Right ventricle myocardium inferior (tissue), 1 donor: ENCODE measurements at places on chromosomes 12 and 14.

- no peak for DNase-seq
These were observed 1153.6 kb downstream of the FLRT2 start for GRCh38 chr14:86683561-86683960.

- DNase-seq, result no peak
These were observed 10.1 kb downstream of the IL23A start for GRCh38 chr12:56348776-56349175.

DNA sequence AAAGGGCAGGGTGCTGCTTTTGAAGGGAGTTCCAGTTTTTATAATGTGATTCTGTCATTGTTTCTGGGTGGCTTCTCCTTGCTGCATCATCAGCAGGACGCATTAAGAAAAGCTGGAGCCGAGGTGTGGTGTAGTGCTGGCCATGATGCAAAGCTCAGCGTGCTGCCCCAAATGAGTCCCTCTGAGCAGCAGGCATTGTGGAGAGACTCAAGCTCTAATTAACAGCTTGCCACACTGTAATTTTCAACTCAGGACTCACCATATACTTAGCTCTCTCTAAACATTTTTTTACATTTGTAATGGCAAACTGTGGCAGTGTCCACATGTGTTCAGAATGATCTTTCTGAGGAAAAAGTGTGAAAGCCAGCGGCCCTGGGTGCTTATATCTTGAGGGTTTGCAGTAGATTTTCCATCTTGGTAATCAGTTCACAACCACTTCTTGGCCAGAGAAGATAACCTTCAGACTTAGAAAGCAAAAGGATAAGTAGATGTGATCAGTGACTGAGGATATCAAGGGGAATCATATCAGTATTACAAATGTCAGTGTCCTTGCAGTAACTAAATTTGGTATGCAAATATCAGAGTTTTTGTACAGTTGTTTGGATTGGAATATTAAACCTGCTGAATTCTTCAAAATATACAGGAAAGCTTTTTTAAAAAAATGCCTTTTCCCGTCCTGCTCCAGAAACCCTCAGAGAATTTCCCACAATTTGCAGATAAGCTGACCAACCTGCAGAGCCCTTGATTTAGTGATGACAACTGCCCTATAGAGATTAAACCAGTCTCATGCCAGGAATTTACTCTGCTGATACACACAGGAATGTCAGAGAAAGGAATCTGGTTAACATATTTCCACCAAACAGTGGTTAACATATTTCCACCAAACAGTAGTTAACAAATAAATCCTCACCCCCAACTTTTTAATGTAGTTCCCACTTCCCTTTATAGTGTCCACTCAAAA lies 63.6 kb downstream of the DAAM1 start:
- no peak for DNase-seq

DNA sequence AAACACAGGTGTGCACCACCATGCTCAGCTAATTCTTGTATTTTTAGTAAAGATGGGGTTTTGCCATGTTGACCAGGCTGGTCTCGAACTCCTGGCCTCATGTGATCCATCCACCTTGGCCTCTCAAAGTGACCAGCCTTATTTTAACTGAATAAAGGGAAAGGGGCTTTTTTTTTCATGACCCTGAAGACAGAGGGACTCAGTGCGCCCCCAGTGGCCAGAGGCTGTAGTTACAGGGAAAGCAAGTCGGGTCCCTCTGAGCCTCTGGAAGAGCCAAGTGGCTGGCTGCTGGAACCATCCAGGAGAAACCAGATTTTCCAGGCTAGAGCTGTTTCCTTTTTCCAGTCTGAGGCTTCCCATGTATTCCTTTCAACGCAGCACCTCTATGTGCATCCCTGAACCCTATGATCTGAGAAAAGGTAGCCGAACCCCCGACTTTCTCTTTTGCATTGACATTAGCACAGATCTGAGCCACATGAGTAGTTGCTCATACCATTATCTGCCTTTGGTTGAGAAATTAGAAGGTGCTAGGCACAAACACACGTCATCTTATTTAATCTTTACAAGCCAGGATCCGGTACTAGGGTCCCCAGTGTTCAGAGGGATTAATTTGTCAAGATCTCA lies 342.7 kb downstream of the CACNA1C start:
- no peak for DNase-seq

- DNase-seq, result no peak
These were observed 13.5 kb upstream of the GOLGA5 start for GRCh38 chr14:92780444-92781232.

- no peak for DNase-seq
These were observed 32.4 kb downstream of the PLXNC1 start for GRCh38 chr12:94180558-94181296.

DNA sequence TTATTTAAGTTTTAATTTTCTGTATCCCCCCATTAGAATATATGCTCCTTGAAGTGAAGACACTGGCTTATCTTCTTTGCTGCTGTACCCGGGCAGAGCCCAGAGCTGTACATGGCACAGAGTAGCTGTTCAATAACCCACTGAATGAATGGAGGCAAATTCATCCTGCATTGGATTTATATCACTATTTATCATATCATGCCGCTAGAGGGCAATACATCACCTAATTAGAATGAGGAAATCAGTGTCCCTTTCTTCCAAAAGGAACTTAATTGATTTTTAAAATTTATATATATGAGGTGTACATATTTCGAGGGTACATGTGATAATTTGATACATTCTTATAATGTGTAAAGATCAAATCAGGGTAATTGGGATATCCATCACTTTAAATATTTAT lies 89.2 kb upstream of the TMEM260 start:
- no peak for DNase-seq

GRCh38 chr12:24197532-24197931 lies 248.1 kb upstream of the SOX5 start:
- no peak for DNase-seq

DNA sequence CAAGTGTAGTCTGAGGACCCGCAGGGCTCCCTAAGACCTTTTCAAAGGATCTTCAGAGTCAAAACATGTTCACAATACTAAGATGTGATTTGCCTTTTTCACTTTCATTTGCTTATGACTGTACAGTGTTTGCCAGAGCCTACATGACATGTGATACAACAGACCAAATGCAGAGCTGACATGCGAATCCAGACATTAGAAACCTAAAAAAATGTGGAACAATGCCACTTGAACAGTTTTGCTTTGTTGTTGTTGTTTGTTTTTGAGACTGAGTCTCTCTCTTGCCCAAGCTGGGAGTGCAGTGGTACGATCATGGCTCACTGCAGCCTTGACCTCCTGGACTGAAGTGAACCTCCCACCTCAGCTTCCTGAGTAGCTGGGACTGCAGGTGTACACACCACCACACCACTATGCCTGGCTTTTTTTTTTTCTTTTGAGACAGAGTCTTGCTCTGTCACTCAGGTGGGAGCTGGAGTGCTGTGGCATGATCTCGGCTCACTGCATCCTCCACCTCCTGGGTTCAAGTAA lies 5.3 kb upstream of the RAB35 start:
- DNase-seq, result no peak

GRCh38 chr14:81868172-81868571 lies 334.5 kb upstream of the SEL1L start:
- DNase-seq, result no peak

- no peak for DNase-seq
These were observed 250.5 kb upstream of the PELI2 start for GRCh38 chr14:55867719-55868118.

GRCh38 chr12:121224591-121224990 lies 14.7 kb downstream of the P2RX4 start:
- DNase-seq, result no peak

- DNase-seq, result no peak
These were observed 261.4 kb downstream of the BTG1 start for GRCh38 chr12:91884230-91884629.

DNA sequence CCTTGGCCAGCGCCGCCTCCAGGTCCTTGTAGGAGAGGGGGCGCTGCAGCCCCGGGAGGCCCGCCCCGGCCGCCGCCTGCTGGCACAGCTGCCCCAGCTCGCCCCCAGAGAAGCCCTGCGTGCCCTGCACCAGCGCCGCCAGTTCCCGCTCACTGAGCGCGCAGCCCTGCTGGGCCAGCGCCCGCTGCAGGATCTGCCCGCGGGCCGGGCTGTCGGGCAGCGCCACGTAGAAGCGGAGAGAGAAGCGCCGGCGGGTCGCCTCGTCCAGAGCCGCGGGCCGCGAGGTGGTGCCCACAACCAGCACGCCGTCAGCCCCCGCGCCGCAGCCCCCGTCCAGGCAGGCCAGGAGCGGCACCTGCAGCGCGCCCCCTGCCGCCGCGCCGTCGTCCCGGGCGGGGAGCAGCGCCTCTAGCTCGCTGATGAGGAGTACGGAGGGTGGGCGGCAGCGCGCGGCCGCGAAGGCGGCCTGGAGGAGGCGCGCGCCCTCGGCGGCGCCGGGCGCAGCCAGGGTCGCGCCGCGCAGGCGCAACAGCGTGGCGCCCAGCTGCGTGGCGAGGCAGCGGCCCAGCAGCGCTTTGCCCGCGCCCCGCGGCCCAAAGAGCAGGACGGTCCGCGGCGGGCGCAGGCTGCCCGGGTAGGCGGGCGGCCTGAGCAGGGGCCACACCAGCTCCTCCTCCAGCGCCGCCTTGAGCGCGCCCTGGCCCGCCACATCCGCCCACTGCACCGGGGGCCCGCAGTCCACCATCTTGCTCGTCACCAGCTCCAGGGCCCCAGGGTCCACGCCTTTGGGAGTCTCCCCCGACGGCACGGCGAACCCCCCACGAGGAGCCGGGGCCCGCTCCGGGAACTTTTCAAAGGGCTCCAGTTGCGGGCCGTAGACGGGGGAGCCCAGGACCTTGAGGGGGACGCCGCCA lies 27.7 kb downstream of the FIGNL2 start:
- peak; percentile 86 for DNase-seq

DNA sequence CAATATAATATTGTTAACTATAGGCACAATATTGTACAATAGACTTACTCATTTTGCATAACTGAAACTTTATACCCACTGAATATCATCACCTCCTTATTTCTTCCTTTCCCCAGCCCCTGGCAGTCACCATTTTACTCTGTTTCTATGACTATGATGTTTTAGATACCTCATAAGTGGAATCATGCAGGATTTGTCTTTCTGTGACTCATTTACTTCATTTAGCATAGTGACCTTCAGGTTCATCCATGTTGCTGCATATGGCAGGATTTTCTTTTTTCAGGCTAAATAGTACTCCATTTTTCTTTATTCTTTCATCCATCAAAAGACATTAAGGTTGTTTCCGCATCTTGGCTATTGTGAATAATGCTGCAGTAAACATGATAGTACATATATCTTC lies 18.9 kb downstream of the USP15 start:
- no peak for DNase-seq
